ENCODE measurements at places on chromosomes 16 and 17.

DNA sequence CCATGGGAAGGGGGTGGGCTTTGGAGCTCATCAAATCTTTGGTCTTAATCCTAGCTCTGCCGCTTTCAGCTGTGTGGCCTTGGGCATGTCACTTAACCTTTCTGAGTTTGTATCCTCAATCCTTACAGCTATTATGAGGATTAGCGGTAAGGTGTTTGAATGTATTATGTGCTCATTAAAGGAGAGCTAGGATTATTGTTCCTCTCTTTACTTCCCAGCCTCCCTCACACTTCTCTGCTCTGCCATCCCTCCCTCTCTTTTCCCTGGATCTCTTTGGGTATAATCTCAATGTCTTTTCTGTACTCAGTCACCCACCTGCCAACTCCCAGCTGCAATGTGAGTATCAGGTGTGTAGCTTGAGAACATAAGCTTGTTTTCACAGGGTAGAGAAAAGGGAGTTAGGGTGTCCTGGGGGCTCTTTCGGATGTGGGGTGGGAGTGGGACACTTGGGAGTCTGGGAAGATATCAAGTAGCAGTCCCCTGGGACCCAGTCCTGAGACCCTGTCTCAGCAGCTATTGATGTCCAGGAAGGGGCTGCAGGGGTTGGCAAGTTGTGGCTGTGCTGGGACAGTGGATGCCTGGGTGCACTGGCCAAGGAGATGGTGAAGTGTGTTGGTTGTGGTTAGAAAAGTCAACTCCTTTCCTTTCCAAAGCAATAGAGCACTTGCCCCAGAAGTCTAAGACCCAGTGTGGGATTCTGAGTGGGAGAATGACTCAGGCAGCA, 1.8 kb downstream of the EFNB3 start:
- DNase-seq: no peak

DNA sequence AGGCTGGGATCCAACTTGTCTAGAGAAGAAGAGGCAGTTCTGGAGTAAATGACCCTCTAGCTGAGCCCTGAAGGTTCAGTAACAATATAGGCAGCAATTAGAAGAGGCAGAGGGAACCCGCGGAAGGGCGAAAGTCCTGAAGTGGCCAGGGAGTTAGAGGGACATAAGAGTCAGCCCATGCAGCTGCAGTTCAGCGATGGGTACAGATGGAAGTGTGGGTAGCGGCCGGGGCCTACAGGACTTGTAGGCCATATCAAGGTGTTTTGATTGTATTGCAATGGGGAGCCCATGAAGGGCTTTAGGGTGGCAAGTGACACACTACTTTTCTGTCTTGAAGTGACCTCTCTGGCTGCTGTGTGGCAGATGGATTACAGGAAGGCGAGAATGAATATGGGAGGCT, 3.0 kb downstream of the ELAC2 start:
- no peak for DNase-seq

GRCh38 chr17:10875984-10876555, 38.2 kb upstream of the PIRT start:
- no peak for DNase-seq

DNA sequence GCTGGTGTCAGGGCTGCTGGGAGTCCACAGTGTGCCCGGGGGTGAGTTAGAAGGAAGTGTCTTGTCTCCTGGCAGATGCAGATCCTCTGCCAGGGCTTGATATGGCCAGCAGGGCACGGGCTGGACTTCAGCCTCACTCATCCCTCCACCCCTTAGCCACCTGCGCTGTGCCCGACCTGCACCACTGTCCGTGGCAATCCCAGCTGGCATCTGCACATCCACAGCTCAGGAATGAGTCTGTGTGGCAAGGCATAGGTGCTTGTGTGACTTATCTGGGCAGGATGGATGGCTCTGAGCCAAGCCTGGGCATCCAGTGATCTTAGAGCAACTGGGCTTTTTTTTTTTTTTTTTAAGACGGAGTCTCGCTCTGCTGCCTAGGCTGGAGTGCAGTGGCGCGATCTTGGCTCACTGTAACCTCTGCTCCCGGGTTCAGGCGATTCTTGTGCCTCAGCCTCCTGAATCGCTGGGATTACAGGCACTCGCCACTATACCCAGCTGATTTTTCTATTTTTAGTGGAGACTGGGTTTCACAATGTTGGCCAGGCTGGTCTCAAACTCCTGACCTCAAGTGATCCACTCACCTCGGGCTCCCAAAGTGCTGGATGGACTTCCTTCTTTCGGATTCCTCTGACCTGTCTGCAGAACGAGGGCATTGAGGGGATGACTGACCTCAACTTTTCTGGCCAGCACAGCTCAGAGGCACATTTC, 22.5 kb upstream of the CACNG1 start:
- no peak for DNase-seq

DNA sequence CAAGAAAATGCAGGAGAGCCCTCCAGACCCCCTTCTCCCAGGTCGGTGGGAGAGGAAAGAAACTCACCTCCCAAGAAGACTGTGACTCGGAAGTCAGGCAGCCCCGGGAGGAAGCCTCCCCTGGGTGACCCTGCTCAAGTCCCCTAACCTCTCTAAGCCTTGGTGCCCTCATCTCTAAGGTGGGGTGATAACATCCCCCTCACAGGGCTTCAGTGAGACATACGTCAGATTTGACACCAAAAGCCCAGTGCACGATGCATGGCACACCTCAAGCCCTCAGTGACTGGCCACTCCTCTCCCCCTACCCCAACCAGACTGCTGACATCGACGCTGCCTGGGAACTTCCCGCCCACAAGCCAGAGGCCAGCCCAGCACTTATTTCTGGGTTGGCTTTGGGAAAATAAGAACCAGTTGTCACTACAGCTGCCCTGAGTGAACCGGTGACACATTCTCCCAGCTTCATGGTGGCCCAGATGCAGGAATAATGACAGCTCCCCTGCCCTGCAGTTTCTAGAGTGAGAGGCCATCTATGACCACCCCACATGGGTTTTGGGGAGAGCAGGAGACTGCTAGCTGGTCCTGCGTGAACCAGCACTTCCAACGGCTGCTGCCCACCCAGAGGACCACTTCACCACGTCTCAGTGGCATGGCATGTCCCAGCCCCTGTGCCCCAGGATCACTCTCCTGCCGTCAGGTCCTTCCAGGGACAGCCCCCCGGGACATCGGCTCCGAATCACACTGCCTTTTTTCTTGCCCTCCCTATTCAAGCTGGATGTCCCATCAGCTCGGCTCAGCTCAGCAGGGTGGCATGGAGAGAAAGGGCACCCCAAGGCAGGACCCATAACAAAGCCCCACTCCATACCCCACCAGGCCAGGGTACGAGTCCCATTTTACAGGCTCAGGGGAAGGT, 9.5 kb downstream of the KNOP1 start:
- no peak for DNase-seq

DNA sequence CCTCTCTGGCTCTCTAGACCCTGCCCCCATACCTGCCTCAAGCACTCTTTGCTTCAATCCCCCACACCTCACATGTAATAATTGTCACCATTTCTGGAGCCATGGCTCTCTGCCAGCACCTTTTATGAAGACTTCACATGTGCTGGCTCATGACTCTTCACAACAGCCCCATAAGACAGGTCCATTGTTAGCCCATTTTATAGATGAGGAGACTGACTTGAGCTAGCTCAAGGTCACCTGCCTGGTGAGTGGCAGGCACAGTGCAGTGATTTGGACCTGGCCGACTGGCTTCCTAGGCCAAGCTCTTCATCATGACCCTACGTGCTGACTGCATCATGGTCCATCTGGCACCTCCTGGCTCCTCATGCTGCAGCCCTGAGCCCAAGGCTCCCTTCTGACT, 25.0 kb downstream of the FAM20A start:
- no peak for DNase-seq

- no peak for DNase-seq
Observed at GRCh38 chr16:85965125-85965524, 66.2 kb downstream of the IRF8 start.

- no peak for DNase-seq
Observed at GRCh38 chr17:81163703-81164370, 1.5 kb upstream of the PVALEF start.

DNA sequence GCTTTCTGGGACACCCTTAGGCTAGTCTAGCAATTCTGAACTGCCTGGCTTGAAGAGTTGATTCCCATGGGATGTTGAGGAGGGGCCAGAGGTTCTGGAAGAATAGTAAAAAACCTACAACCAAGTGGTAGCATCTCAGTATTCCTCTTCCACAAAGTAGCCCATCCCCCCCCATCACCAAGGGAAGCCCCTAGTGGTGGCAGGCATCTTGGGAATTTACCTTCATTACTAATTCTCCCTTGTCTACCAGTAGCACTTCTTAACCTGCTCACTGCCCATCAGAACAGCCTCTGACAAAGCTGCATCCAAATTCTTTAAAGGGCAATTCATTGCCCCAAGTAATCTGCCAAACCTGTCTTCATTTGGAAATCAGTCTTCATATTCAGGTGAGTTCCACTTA, 12.8 kb upstream of the RAB11FIP4 start:
- DNase-seq: no peak

- no peak for DNase-seq
Observed at GRCh38 chr17:56436142-56436541, 157.4 kb upstream of the NOG start.

DNA sequence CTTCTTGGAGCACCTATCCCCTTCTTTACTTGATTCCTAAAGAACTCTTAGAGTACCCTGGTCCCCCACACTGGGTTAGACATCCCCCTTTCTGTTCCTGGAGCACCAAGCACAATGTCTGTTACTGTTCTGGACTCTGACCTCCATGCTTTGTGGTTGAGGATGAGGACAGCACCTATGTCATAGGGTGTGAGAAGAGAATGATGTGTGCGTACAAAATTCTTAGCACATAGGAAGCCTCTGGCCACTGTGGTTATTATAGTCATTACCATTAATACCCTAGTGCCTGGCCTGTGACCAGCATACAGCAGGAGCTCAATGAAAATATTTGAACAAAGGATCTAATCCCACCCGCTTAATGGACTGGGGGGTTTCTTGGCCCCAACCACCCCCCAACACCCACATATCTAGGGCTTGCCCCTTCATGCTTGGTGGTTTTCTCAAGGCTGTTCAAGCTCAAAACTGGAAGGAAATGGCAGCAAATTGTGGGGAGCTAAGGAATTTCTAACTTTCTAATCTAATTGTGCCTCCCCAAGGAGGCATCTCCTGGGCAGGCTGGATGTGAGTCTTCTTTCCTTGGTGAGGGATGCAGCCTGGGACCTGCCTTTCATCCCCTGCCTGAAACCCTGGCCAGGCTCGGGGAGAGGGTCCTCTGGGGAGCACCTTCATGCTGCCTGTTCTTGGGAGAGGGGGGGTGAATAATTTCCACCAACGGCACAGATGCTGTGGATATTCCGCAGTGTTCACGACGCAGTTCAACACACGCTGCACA, 1.5 kb upstream of the CMIP start:
- DNase-seq: no peak

GRCh38 chr17:65730711-65731169, 169.3 kb upstream of the AXIN2 start:
- no peak for DNase-seq
